MV-4-11 (cell line): ENCODE measurements at places on chromosomes 2 and 18.

DNA sequence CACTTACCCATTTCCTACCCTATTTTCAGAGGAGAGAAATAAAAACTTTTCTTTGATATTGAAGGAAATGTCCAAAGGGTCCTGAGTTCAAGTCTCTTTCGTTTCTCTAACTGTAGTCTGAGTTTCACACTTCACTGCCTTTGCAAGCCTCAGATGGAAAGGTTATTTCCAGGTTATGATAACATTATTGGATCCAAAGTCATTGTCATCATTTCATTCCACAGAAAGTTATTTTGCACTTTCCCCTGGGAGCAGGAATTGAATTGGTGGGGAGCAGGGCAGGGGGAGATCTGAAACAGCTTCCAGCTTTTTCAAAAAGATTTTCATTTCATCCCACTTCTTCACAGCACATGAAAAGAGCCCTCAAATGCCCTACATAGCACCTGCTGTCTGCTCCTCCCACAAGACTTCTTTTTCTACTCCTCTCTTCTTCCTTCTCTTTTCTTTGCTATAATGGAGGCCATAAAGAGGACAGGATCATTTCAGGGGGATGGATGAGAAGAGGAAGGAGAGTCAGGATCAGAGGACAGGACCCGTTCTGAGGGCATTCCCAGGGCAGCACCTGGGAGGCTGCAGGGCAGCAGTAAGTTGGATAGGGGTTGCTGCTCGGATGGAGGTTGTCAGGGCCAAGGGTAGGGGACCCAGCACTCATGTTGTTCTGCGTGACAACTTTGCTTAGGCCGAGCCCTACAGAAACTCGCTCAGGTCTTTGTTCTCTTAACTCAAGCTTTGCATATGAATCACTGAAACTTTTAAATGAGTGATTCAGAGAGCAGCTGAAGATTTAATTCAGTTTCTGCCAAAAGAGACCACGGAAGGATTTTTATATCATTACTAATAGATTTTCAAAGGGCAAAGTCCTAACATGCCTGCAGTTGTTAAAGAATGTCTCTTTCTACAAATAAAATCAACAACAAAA, 11.4 kb upstream of the GALNT5 start:
- no peak for DNase-seq

DNA sequence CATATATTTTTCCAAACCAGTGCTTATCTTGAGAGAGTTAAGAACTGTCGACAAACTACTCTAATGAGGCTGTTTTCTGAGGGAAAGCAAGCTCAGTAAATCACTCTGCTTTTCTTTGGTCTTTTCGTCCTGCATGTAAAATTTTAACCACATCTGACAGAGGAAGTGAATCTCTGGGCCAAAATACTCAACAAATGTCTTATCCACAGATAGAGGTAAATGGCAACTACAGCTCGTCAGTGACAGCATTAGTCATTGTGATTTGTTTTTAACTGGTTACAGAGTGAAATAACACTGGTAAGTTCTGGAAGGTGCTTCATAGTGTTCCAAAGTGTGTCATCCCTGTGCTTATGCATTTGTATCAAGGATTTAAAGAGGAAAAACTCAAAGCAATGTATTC, 82.6 kb upstream of the SLC8A1 start:
- DNase-seq, result peak; percentile 72

DNA sequence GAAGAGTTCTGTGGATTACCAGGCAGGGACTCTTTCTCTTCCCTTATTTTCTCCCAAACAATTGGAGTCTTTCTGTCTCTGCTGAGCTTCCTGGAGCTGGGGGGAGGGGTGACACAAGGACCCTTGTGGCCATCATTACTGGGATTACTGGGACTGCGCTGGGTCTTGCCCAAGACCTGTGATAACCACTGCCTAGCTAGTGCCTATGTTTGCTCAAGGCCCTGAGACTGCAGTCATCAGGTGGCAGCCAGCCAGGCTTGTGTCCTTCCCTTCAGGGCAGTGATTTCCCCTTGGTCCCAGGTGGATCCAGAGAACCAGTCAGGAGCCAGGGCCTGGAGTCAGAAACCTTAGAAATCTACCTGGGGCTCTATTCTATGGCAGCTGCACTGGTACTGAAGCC, 355.6 kb downstream of the PARD3B start:
- DNase-seq, result no peak

DNA sequence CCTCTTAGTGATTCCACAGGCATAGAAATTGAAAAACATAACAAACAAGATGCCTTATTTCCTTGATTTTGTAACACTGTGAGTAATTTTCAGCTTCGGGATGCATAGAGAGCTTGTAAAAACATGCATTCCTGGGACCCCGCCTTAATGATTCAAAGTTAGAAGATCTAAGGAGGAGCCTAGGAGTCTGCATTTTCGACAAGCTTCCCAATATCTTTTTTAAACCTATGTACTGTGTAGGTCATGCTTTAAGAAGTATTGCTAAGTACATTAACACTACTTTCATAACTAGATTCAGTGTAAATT, 109.8 kb upstream of the ZNF516 start:
- no peak for DNase-seq

DNA sequence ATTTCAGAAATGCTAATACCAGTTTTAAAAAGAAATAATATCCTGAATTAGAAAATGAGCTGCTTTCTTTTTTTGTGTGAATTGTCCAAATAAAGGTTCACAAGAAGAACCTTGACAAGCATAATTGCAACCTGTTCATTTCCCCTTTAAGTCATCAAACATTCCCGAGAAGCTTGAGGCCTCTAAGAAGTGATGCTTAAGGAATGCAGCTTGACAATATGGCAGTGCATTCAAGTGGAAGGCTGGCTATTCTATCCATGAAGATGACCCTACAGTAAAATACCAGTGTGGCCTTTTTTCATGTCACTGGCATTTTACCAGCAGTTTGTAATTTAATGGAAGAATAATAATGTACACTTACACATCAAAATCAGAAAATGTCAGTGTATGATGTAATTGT, 216.7 kb downstream of the CTNNA2 start:
- no peak for DNase-seq

DNA sequence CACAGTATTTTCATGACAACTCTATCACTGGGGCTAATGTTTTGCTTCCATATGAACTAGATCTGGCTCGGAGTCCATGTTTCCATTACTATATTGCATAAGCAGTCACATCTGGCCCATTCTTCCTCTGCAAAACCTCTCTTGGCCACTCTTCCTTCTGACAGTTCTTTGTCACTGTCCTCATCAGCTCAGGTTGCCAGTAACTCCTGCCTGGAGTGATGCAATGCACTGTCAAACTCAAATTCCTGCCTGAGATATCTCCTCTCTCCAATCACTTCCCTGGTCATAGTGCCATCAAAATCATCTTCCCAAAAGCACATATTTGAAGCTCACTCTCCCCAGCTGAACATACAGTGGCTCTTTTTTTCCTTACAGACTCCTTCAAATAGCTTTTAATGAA, 66.1 kb downstream of the COLEC12 start:
- DNase-seq, result peak; percentile 28

- no peak for DNase-seq
Measured at GRCh38 chr2:56898986-56899385, 715.2 kb downstream of the CCDC85A start.

DNA sequence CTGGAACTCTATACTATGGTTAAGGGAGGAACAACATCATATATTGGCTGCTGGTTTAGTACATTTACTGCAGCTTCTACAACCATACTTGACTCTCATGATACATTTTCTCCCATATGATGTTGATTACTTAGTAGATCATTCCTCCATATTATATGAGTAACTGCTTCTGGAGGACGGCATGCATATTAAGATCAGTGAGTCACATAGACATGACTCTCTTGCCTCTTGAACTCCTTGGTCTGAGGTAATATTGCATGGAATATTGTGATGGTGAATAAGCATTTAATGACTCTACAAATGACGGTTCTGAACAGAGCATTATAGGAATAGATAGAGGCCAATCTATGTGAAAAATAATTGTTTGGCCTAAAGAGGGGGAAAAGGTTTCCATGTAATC, 418.8 kb upstream of the SPHKAP start:
- no peak for DNase-seq

GRCh38 chr18:45202061-45202460, 413.2 kb upstream of the SLC14A2 start:
- no peak for DNase-seq

GRCh38 chr18:12236934-12237832, 17.0 kb upstream of the CIDEA start:
- peak; percentile 24 for DNase-seq

- DNase-seq, result peak; percentile 42
Measured at GRCh38 chr2:173132531-173132930, 56.9 kb downstream of the MAP3K20 start.

GRCh38 chr2:168543037-168543436, 87.0 kb downstream of the CERS6 start:
- no peak for DNase-seq

GRCh38 chr2:213251618-213252017, 32.6 kb upstream of the SPAG16 start:
- DNase-seq, result peak; percentile 23

- DNase-seq, result no peak
Measured at GRCh38 chr2:139160836-139161235, 380.6 kb upstream of the NXPH2 start.

GRCh38 chr2:48759682-48760081, 4.2 kb upstream of the LHCGR start:
- DNase-seq, result no peak

- DNase-seq, result peak; percentile 67
Measured at GRCh38 chr2:108215794-108216211, 24.0 kb upstream of the SULT1C3 start.

DNA sequence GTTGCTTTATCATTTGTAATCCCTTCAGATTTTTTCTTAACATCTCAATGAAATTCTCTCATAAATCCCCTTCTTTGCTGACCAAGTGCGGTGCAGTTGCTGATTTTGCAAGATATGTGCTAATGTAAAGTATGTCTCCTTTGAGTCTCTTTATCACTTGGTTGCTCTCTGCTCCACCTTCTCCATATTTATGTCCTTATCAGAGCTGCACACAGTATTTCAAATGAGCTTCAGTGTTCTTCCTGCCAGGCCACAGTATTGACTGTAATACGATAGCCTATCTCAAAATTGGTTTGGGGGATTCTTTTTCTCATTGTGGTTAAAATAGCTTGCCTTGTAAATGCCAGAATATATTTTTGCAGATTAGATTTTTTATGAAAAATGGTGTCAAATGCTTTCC, 32.2 kb downstream of the MAIP1 start:
- no peak for DNase-seq

GRCh38 chr2:20236496-20236895, 11.6 kb upstream of the SDC1 start:
- no peak for DNase-seq

- DNase-seq, result no peak
Measured at GRCh38 chr2:138223319-138223718, 259.0 kb downstream of the HNMT start.

GRCh38 chr18:79129120-79129519, 59.9 kb downstream of the ATP9B start:
- no peak for DNase-seq

DNA sequence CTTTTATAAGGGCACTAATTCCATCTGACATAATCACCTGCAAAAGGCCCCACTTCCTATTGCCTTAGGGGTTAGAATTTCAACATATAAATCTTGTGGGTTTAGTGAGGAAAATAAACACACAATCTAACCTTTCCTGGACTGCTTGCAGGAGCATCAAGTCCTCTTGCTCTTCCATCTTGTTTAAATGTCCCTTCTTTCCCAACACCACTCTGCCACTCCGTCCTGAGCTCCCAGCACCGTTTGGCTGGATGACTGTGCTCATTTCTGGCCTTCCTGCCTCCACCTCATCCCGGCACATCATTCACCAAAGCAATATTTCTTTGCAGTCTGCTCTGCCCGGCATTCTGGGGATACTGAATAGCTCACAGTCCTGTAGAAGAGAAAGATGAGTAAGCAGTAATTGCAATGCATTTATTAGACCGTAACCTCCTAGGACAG, 247.8 kb downstream of the BCL2 start:
- DNase-seq, result no peak

GRCh38 chr2:144459286-144459685, 60.6 kb downstream of the ZEB2 start:
- no peak for DNase-seq

GRCh38 chr2:136376798-136377211, 258.9 kb upstream of the CXCR4 start:
- no peak for DNase-seq
